ENCODE measurements at places on chromosomes 1 and 21.
A peak's percentile ranks its signal among the peaks of the same experiment; 100 is the strongest.

DNA sequence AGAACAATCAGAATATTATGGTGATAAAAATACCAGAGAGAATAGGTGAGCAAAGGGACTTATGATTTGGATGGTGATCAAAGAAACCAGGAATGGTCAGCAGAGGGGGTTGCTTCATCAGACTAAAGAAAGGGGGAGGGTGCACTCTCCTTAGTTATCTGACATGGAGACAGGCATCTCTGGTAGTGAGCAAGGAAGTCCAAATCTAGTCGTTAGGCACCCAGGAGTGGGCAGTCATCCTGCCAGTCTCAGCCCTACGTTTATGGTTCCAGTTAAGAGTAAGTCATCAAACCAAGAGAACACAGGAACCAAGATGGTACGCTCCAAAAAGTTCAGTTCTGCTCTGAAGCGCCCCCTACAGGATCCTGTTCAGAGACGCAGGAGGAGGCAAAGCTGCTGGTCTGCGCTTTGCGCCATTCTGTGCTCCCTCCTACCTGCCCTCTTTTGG, 28.6 kb downstream of the EBNA1BP2 start:
- DNase-seq: no peak

GRCh38 chr1:228120857-228121489, 11.9 kb upstream of the MRPL55 start:
- peak; percentile 55 for DNase-seq

DNA sequence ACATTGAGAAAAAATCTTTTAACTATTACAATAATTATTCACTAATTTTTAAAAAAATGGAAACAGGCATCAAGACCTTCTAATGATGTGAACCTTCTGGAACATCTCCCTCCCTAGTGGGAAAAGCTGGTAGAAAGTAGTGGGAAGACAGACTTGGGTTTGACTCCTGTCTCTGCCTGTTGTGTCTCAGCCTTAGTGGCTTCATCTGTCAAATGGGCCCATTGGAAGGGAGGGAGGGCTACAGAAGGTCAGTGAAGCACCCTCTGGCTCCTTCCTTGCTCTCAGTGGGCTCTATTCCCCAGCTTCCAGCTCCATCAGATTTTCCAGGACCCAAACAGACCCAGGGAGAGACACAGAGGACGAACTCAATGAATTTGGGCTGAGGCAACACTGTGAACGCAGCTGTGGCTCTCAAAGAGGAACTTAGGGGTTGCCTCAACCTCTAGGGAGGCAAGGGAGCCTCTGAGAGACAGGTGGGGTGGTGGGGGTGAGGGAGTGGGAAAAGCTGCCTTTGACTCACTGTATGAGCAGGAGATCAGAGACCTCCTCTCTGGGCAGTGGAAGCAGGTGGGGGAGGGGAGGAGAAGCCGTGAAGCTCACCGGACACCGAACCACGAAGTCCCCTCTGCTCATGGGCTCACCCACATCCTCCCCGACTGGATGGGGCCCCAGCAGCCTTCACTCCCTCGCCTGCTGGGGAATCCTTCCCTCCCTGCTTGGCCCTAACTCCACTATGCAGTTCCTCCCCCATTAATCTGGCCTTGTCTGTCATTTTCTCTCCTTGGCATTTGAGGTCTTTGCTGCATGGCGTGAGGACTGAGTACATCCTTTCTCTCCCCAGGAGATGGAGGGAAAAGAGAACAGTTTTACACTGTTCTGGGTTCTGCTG, 4.5 kb downstream of the CNR2 start:
- peak; percentile 89 for DNase-seq

DNA sequence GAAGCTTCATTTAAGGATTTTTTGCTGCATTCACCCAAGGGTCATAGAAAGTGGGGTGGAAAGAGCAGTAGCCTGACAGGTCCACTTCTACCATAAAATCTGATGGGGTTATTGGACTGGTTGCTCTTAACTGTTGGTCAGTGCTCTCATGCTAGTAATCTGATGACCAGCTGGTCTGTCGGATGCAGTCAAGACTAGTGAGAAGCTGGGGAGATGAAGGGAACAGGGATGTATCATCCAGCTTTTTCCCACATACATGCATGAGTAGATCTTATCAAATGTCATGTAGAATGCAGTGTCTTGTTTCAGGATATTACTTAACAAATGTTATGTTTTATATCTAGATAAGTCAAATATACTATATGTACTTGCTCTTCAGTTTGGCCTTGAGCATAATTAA, 11.1 kb downstream of the ATP1B1 start:
- DNase-seq: no peak

- DNase-seq: no peak
These were observed 63.0 kb downstream of the SLC37A1 start for GRCh38 chr21:42576639-42577038.

Measured in MV-4-11 (cell line).